ENCODE measurements at places on chromosomes 6 and 20.

GRCh38 chr6:126767711-126768110 is 350.8 kb upstream of the RSPO3 start:
- DNase-seq, result no peak

GRCh38 chr6:148263010-148263409 is 79.6 kb upstream of the SASH1 start:
- no peak for DNase-seq

- no peak for DNase-seq
Measured at GRCh38 chr6:52125139-52125538, 37.7 kb upstream of the PKHD1 start.

GRCh38 chr6:3294396-3294795 is 35.6 kb downstream of the PSMG4 start:
- no peak for DNase-seq

DNA sequence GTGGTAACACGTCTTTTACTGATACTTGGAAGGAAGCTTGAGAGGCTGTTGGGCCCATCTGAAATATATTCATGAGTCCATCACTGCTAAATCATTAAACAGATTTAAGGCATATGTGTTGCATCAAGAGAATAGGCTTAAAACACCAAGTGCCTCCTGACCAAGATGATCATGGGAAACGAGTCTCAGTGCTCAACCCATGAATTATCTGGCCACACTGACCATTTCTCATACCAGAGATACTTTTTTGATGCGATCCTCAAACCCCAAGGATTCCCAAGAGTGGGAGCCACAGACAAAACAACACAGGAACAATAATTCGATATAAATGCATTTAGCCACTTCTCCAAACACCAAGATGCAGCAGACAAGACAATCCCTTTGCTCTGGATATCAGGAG is 17.2 kb downstream of the HEY2 start:
- DNase-seq, result no peak

DNA sequence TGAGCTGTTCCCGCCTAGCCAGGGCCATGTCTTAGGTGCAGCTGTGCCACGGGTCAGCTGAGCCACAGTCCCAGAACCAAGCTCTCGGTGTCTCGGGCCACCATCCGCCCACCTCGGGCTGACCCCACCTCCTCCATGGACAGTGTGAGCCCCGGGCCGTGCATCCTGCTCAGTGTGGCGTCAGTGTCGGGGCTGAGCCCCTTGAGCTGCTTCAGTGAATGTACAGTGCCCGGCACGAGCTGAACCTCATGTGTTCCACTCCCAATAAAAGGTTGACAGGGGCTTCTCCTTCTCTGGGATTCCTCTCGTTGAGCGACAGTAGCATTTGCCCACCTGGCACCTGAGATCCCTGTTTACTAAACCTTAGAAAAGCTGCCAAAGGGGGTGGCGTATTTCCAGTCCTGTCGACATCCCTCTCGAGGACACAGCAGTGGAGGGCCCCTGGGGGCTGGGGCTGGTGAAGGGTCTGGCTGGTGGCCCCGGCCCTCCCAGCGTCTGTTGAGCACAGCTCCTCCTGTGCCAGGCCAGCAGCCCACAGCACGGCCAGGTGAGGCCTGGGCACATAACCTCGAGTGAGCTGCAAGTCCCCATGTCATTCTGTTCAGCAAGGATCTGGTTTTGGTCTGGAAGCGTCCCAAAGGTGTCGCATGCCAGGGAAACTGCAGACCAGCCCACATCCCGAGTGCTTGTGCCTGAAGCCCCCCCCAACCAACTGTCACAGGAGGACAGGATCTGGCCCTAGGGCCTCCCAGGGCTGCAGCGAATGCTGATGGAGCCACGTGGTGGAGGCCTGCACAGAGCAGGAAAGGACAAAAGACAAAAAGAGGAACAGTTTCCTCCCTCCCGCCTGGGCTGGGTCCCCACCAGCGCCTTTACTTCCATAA is 21.2 kb upstream of the PYGB start:
- DNase-seq, result no peak

DNA sequence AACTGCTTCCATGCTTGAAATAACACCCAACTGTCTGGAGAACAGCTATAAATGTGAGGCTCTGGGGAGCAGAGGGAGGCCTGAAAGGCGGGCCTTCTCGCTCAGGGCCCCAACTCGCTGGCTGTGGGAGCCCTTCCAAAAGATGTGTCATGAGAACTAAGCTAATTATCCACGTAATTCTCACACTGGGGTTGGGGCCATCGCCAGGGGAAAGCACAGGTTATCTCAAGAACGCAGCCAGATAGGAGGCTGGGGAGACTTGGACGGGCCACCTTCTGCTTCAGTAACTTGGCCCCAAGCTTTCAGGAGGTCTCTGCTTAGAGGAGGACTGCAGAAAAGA is 1.6 kb downstream of the PXDC1 start:
- DNase-seq, result peak; percentile 74

GRCh38 chr6:90759664-90760063 is 172.8 kb upstream of the MAP3K7 start:
- no peak for DNase-seq
